ENCODE measurements at places on chromosomes 6 and 20. TPM values are rescaled to one million over a fixed set of nuclear protein-coding genes. Genes with fewer than 3 reads are reported as not detected.

The OGFR gene
- polyA plus RNA-seq, result 64.8 TPM

The CTCFL gene
- polyA plus RNA-seq, result not detected

The OR2B6 gene
- polyA plus RNA-seq, result not detected

The TRIM38 gene
- polyA plus RNA-seq, result 4.2 TPM

The FKBP1C gene
- polyA plus RNA-seq, result 3.0 TPM

The SNAP25 gene
- 0.60 TPM for polyA plus RNA-seq

The SPDEF gene
- polyA plus RNA-seq, result 43.5 TPM

The ANKEF1 gene
- polyA plus RNA-seq, result 1.8 TPM

The GHRH gene
- polyA plus RNA-seq, result not detected

The ZNF334 gene
- 0.46 TPM for polyA plus RNA-seq

The SLC35D3 gene
- not detected for polyA plus RNA-seq

The IPCEF1 gene
- polyA plus RNA-seq, result 5.5 TPM

The RNF182 gene
- polyA plus RNA-seq, result 0.06 TPM

The LAMA2 gene
- 0.46 TPM for polyA plus RNA-seq

The BMP5 gene
- polyA plus RNA-seq, result 2.1 TPM

The HDGFL1 gene
- polyA plus RNA-seq, result not detected

The DEFB124 gene
- not detected for polyA plus RNA-seq

The TPBG gene
- polyA plus RNA-seq, result 7.3 TPM

The GCNT2 gene
- polyA plus RNA-seq, result 5.3 TPM

The KHDRBS2 gene
- polyA plus RNA-seq, result 0.57 TPM

The PDE7B gene
- polyA plus RNA-seq, result 1.2 TPM

The LBP gene
- not detected for polyA plus RNA-seq

The OXT gene
- polyA plus RNA-seq, result not detected

The CRIP3 gene
- 5.2 TPM for polyA plus RNA-seq

The CALHM4 gene
- not detected for polyA plus RNA-seq

The STX7 gene
- 28.8 TPM for polyA plus RNA-seq

The LY6G5C gene
- 3.2 TPM for polyA plus RNA-seq

The TMEM14B gene
- 55.7 TPM for polyA plus RNA-seq

The CGA gene
- polyA plus RNA-seq, result not detected

The OVOL2 gene
- 15.7 TPM for polyA plus RNA-seq

The SYNDIG1 gene
- 0.60 TPM for polyA plus RNA-seq

The MRPS18B gene
- polyA plus RNA-seq, result 81.2 TPM

The CPXM1 gene
- polyA plus RNA-seq, result 7.2 TPM

The CYP39A1 gene
- polyA plus RNA-seq, result 3.0 TPM

The MYT1 gene
- 0.31 TPM for polyA plus RNA-seq

The PAQR8 gene
- 49.2 TPM for polyA plus RNA-seq

The FBXO5 gene
- polyA plus RNA-seq, result 3.7 TPM

The TFAP2A gene
- 0.13 TPM for polyA plus RNA-seq

The C6orf58 gene
- not detected for polyA plus RNA-seq

The LPA gene
- polyA plus RNA-seq, result 0.01 TPM

The CABLES2 gene
- 3.5 TPM for polyA plus RNA-seq

The OPRL1 gene
- 1.0 TPM for polyA plus RNA-seq

The IL17A gene
- polyA plus RNA-seq, result 0.39 TPM

The LINC00237 gene
- not detected for polyA plus RNA-seq

The BEND6 gene
- 0.23 TPM for polyA plus RNA-seq

The CCN2 gene
- polyA plus RNA-seq, result 13.2 TPM

The GPR6 gene
- not detected for polyA plus RNA-seq

The SLC52A3 gene
- polyA plus RNA-seq, result 3.0 TPM

The C20orf202 gene
- polyA plus RNA-seq, result not detected

The CASS4 gene
- polyA plus RNA-seq, result 0.46 TPM

The KCNS1 gene
- not detected for polyA plus RNA-seq

The SAMD3 gene
- polyA plus RNA-seq, result 3.5 TPM

The SDHAF4 gene
- polyA plus RNA-seq, result 7.4 TPM

The SPTLC3 gene
- polyA plus RNA-seq, result 1.2 TPM

The MAS1 gene
- polyA plus RNA-seq, result not detected

The CD83 gene
- polyA plus RNA-seq, result 0.60 TPM
